Thoracic aorta endothelial cell (primary cell): ENCODE measurements at places on chromosomes 3 and 15. TPM values are rescaled to one million over a fixed set of nuclear protein-coding genes. Genes with fewer than 3 reads are reported as not detected.

The C3orf20 gene
- total RNA-seq = under 0.01 and 0.07 TPM in 2 replicates

The CAV3 gene
- total RNA-seq = not detected in 2 replicates

The AQP9 gene
- total RNA-seq = 0.07 TPM in 1 of 2 replicates, not detected in the other

The GP5 gene
- 0.14 TPM in 1 of 2 replicates, not detected in the other for total RNA-seq

The ROBO2 gene
- total RNA-seq = under 0.01 TPM in 1 of 2 replicates, not detected in the other

The ACP3 gene
- total RNA-seq = 0.13 TPM in 1 of 2 replicates, not detected in the other

The COL8A1 gene
- 156 and 212 TPM in 2 replicates for total RNA-seq

The CYP1A2 gene
- not detected in 2 replicates for total RNA-seq

The TGFBR2 gene
- total RNA-seq = 454 and 562 TPM in 2 replicates

The CACNA2D2 gene
- under 0.01 TPM in 2 replicates for total RNA-seq

The FMN1 gene
- total RNA-seq = under 0.01 TPM in 2 replicates

The CLDN11 gene
- total RNA-seq = 7.5 and 191 TPM in 2 replicates

The NDN gene
- total RNA-seq = 28.5 and 49.3 TPM in 2 replicates

The ULK4 gene
- total RNA-seq = 20.0 and 27.4 TPM in 2 replicates

The SLCO2A1 gene
- 0.93 and 2.2 TPM in 2 replicates for total RNA-seq

The GREM1 gene
- total RNA-seq = 0.07 and 0.13 TPM in 2 replicates

The SAXO2 gene
- total RNA-seq = 0.22 and 0.40 TPM in 2 replicates

The PPIP5K1 gene
- total RNA-seq = 27.3 and 32.3 TPM in 2 replicates

The CPA3 gene
- total RNA-seq = 13.7 and 16.1 TPM in 2 replicates

The ZNF860 gene
- total RNA-seq = 1.9 and 3.6 TPM in 2 replicates
